ENCODE measurements at places on chromosomes 3 and 15. TPM values are rescaled to one million over a fixed set of nuclear protein-coding genes. Genes with fewer than 3 reads are reported as not detected.
A peak's percentile ranks its signal among the peaks of the same experiment; 100 is the strongest.

IL12A gene
- total RNA-seq = 0.61 TPM

- H3K36me3 ChIP-seq = no peaks in the 10 kb centered on the region
- H3K27me3 ChIP-seq = no peaks in the 10 kb centered on the region
- no peak overlapping the region for H3K4me3 ChIP-seq
Measured at GRCh38 chr3:129745253-129745652, 138.8 kb upstream of the PLXND1 start.

MESP2 gene
- 0.35 TPM for total RNA-seq

DNA sequence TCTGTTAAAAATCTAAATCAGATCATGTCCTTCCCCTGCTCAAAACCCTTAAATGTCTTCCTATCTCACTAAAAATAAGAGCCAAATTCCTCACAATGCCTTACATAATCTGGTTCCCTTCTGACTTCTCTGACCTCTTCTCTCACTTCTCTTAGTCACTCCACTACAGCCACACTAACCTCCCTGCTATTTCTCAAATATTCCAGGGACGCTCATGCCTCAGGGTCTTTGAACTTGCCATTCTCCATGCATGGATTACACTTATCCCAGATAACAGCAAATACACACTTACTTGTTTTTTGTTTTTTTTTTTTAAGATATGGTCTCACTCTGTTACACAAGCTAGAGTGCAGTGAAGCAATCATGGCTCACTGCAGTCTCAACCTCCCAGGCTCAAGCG lies 8.5 kb downstream of the TP53BP1 start:
- no peaks in the 10 kb centered on the region for H3K27me3 ChIP-seq
- no peak for DNase-seq
- H3K4me3 ChIP-seq = no peak overlapping the region
- peaks cover 34% of the 10 kb centered on the region for H3K36me3 ChIP-seq

SLC12A8 gene
- 9.0 TPM for total RNA-seq

SERINC4 gene
- 0.12 TPM for total RNA-seq

- H3K4me1 ChIP-seq = no peaks in the 10 kb centered on the region
- H3K27me3 ChIP-seq = no peaks in the 10 kb centered on the region
- H3K27ac ChIP-seq = no peak overlapping the region
- no peak for DNase-seq
Measured at GRCh38 chr3:109440353-109440752, 103.0 kb upstream of the DPPA4 start.

C3orf22 gene
- not detected for total RNA-seq

DNA sequence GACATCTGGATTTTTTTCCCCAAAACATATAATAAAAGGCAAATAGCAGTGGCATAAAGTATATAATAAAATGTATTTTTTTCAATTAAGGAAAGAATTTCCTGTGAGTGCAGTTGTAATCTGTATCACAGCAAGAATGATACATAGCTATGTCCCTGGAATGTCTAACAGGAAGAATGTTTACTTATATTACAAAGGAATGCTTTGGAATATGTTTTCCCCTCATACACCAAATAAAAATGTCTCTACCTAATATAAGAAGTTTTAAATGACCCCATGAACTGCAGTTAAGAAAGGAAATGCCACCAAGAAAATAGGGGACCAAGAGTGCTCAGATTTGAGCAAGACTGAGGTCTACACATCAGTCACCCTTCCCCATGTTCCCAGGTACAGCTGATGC lies 38.0 kb upstream of the ATP11B start:
- no peak overlapping the region for H3K27ac ChIP-seq
- no peaks in the 10 kb centered on the region for H3K36me3 ChIP-seq
- H3K4me1 ChIP-seq = no peaks in the 10 kb centered on the region
- no peaks in the 10 kb centered on the region for H3K27me3 ChIP-seq

DNA sequence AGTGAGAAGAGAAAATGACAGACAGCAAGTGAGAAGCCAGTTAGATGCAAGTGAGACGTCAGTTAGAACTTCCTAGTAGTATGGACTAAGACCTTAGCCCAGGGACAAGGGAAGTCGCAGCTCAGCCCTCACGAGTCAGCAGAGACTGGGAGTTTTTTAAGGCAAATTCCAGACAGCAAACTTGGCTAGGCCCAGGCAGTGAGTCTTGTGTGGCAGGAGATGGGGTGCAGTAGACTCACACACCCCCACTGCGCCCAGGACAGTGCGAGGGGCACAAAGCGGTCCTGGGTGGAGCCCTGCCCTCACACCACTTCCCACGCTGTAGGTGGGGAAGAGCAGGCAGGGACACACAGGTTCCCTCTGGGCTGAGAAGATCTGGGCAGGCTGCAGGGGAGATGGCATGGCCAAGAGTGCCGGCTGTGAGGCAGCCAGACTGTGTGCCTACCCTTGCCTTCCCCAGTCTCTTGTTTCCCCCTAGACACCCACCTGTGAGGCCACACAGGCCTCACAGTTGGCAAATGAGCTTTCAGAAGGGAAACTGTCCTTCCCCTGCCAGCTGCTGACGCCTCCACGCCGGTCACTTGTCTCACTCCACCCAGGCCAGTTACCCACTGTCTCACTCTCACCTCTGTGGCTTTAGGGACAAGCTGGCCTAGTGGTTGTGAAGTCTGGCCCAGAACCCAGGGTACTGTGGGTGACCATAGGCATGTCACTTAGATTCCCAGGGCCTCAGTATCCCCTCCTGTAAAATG lies 13.7 kb upstream of the PRKCD start:
- no peak overlapping the region for H3K4me3 ChIP-seq
- DNase-seq = no peak
- H3K27me3 ChIP-seq = no peaks in the 10 kb centered on the region
- peaks cover 76% of the 10 kb centered on the region for H3K4me1 ChIP-seq
- no peaks in the 10 kb centered on the region for H3K36me3 ChIP-seq

- H3K27me3 ChIP-seq = no peaks in the 10 kb centered on the region
- H3K36me3 ChIP-seq = no peaks in the 10 kb centered on the region
- H3K27ac ChIP-seq = no peak overlapping the region
- no peaks in the 10 kb centered on the region for H3K4me1 ChIP-seq
- H3K4me3 ChIP-seq = no peak overlapping the region
Measured at GRCh38 chr15:29638781-29639180, 183.5 kb downstream of the TJP1 start.

GOLGA8F gene
- total RNA-seq = not detected

GRCh38 chr15:79629687-79630086 lies 197.6 kb downstream of the MINAR1 start:
- H3K36me3 ChIP-seq = no peaks in the 10 kb centered on the region
- no peak for DNase-seq
- no peaks in the 10 kb centered on the region for H3K4me1 ChIP-seq
- no peak overlapping the region for H3K4me3 ChIP-seq
- no peaks in the 10 kb centered on the region for H3K27me3 ChIP-seq

DNA sequence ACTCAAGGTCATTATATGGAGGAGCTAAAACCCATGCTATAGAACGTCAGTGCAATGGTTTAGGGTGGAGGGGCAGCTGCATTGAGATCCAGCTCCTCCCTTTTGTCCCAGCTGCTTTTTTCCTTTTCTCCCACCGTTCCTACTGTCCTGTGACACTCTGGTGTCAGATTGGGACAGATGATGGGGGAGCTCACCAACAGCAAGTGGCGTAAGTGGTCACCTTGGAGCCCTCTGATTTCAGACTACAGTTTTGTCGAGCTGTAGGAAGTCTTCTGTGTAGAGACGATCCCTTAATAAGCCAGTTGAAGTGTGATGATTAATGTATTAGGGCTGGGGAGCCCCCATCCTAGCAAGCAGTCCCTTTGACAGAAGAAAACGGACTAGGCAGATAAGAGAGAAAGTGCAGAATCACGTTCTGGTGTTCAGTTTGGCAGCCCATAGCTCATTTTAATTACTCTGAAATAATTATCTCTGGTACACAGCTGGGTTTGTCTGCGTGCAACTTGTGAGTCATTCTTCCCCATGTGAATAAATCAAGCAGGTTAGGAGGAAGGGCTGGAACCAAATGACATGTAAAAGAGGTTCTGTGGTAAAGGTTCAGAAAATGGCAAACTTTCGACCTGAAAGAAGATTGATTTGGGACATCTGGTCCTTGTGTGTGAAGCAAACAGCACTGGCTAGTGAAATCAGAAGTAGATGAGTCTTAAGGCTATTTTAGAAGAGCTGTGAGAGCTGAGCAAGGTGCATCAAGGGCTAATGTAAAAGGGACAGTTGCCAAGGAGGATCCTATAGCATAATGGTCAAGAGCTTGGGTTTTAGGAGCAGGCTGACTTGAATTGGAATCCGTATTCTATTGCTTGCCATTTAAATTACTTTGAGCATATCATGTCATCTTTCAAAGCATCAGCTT lies 241.4 kb downstream of the EDEM1 start:
- no peak overlapping the region for H3K27ac ChIP-seq
- no peak overlapping the region for H3K4me3 ChIP-seq
- no peak for DNase-seq
- H3K36me3 ChIP-seq = no peaks in the 10 kb centered on the region

GRCh38 chr3:130316169-130316568 lies 29.3 kb upstream of the COL6A5 start:
- no peaks in the 10 kb centered on the region for H3K4me1 ChIP-seq
- no peaks in the 10 kb centered on the region for H3K36me3 ChIP-seq
- no peaks in the 10 kb centered on the region for H3K27me3 ChIP-seq
- H3K27ac ChIP-seq = no peak overlapping the region

GRK7 gene
- total RNA-seq = not detected

- H3K36me3 ChIP-seq = no peaks in the 10 kb centered on the region
- no peaks in the 10 kb centered on the region for H3K27me3 ChIP-seq
- peak within 1 kb of the TSS; percentile 97 for H3K27ac ChIP-seq
- peak; percentile 86 for DNase-seq
Measured at GRCh38 chr3:9809615-9810432, at the start of gene TTLL3. Gene TTLL3 (plus strand): TSS chr3:9810262. CDS start chr3:9810662, 400 bp downstream.

HDAC11 gene
- total RNA-seq = 22.0 TPM

GOLGA6D gene
- not detected for total RNA-seq

GOLGA8S gene
- 0.38 TPM for total RNA-seq

SAMD7 gene
- total RNA-seq = not detected

GRCh38 chr15:64412216-64412615 lies 24.6 kb downstream of the TRIP4 start:
- H3K4me3 ChIP-seq = no peak overlapping the region
- H3K36me3 ChIP-seq = peaks cover 91% of the 10 kb centered on the region
- H3K27ac ChIP-seq = no peak overlapping the region
- H3K27me3 ChIP-seq = no peaks in the 10 kb centered on the region
- DNase-seq = no peak

CLPX gene
- total RNA-seq = 42.7 TPM

TUSC7 gene
- total RNA-seq = not detected

DNA sequence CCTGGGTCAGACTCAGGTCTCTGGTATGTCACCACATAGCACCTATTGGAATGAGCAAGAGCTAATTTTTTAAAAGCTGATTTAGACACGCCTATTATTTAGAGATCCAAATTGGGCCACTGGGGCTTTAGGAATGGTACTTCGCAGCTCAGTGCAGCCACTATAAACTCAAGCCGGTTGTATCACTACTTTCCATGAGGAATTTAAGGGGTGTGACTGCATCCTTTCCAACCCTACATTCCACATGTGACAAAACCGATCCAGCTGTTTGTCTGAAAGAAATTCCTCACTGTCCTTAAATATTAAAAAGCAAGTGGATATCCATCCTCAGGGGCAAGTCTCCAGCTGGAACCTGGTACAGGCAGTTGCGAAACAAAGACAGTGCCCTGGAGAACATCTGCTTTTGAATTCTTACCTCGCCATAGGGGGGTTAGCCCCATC lies 12.8 kb downstream of the VGLL3 start:
- no peaks in the 10 kb centered on the region for H3K27me3 ChIP-seq
- H3K4me3 ChIP-seq = no peak overlapping the region
- no peaks in the 10 kb centered on the region for H3K36me3 ChIP-seq
- DNase-seq = no peak

IL17RE gene
- total RNA-seq = 14.4 TPM

DNA sequence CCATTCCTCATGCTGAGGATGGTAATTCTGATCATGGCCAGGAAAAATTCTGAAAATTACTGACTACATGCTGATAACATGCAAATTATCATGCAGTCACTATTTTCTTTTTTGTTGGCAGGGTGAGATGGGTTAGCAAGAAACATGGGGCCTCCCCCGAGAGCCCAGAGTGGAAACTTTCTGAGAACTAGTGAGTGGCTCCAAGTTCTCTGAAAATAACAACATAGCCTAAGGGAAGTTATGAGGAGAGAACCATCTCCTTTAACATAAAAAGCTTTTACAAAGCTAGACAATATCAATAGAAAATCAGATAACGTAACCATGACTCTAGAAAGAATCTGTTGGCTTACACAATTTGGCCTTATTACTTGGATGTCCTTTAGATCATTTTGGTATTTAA lies 254.2 kb downstream of the PLOD2 start:
- no peaks in the 10 kb centered on the region for H3K27me3 ChIP-seq
- H3K36me3 ChIP-seq = no peaks in the 10 kb centered on the region
- DNase-seq = no peak
- H3K27ac ChIP-seq = no peak overlapping the region
- no peak overlapping the region for H3K4me3 ChIP-seq
- H3K4me1 ChIP-seq = no peaks in the 10 kb centered on the region

NUP210 gene
- 17.7 TPM for total RNA-seq

- peak; percentile 70 for DNase-seq
- peaks cover 5% of the 10 kb centered on the region for H3K4me1 ChIP-seq
- no peaks in the 10 kb centered on the region for H3K27me3 ChIP-seq
- peak overlapping the region; percentile 33 for H3K4me3 ChIP-seq
Measured at GRCh38 chr3:46892285-46893145, 15.0 kb downstream of the PTH1R start.

- H3K4me1 ChIP-seq = no peaks in the 10 kb centered on the region
- H3K27me3 ChIP-seq = peaks cover 27% of the 10 kb centered on the region
- DNase-seq = no peak
- H3K27ac ChIP-seq = no peak overlapping the region
- no peaks in the 10 kb centered on the region for H3K36me3 ChIP-seq
Measured at GRCh38 chr3:165188452-165188851, 7.7 kb downstream of the SLITRK3 start.

DNA sequence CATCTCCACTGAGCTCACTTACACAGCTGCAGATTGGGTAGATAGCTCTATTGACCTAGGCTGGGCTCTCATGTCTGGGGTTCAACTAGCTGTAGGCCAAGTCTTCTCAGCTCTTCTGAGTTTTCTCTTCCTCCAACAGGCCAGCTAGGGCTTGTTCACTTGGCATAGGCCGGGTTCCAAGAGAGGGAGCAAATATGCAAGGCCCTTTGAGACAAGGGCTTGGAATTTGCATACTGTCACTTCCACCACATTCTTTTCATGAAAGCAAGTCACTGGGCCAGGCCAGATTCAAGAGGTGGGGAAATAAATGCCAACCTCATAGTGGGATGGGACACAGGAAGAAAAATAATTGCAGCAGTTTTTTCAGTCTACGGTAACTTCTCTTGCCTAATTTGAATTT lies 25.2 kb downstream of the PIGB start:
- no peak overlapping the region for H3K4me3 ChIP-seq
- H3K36me3 ChIP-seq = no peaks in the 10 kb centered on the region
- H3K4me1 ChIP-seq = peaks cover 4% of the 10 kb centered on the region
- H3K27ac ChIP-seq = peak overlapping the region; percentile 51
- H3K27me3 ChIP-seq = no peaks in the 10 kb centered on the region

GPR176 gene
- total RNA-seq = 4.9 TPM

DNA sequence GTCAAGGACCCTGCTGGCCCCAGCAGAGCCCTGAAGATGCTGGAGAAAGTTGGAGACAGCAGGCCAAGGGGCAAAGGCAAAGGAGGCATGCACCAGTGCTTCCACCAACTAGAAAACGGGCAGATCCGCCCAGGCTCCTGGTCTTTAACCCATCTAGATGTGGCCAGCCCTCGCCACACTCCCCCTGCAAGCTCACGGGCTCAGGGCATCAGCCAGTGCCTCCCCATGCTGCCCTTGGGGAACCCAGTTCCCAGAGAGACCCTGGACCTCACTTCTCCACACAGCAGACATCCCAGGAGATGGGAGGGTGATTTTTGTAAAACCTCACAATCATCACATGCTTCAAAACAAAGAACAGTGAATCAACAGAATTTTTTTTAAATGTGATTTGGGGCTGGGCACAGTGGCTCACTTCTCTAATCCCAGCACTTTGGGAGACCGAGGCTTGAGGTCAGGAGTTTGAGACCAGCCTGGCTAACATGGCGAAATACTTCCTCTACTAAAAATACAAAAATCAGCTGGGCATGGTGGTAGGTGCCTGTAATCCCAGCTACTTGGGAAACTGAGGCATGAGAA lies 24.5 kb downstream of the CYFIP1 start:
- H3K27ac ChIP-seq = no peak overlapping the region
- H3K27me3 ChIP-seq = no peaks in the 10 kb centered on the region
